ENCODE measurements at places on chromosomes 12 and 14. TPM values are rescaled to one million over a fixed set of nuclear protein-coding genes. Genes with fewer than 3 reads are reported as not detected.

Gene RERG
- 0.20 TPM for total RNA-seq

Gene ZNF891
- 0.46 TPM for total RNA-seq

Gene CNTN1
- 55.1 TPM for total RNA-seq

Gene PPP4R4
- 0.50 TPM for total RNA-seq

Gene GDF3
- total RNA-seq = not detected

Gene ASCL1
- total RNA-seq = not detected

Gene OTX2
- not detected for total RNA-seq

Gene SLC6A15
- 4.7 TPM for total RNA-seq

Gene ASIC1
- total RNA-seq = 5.0 TPM

Data from A549 treated with GW870086 at 1 μM for 4 hours (cell line).